ENCODE measurements at places on chromosomes 7 and 10.
A peak's percentile ranks its signal among the peaks of the same experiment; 100 is the strongest.

DNA sequence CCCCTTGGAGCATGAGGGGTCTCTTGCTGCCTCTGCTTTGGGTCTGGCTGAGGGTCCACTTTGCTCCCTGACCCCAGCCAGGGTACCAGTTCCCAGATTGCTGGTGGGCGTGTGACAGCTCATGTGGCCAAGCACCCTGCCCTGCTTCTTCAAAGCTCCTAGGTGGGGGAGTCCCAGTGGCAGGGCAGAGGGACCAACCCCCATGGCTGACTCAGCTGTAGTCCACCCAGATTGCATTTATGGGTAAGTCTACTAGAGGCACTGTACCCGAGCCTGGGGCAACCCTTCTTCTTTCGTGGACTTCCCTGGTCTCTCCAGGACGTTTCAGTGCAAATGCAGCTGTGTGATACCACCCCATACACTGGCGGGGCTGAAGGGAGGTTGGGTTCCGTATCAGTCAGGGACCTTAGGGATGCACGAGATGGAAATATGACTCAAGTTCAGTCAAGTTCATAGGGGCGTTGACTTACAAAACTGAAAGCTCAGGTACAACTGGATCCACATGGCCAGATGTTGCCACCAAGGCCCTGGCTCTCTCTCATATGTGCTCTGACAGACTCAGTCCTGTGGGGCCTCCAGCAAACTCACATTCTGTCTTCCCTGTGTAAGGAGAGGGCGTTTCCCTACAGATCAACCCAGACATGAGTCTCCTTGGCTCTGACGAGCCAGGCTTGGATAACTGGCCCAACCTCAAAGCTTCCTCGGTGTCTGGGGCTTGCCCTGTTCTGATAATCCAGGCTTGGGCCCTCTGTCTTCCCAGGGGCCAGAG is 13.6 kb downstream of the PTPRE start:
- no peak for DNase-seq

GRCh38 chr7:94344826-94345225 is 49.9 kb upstream of the COL1A2 start:
- DNase-seq = no peak

DNA sequence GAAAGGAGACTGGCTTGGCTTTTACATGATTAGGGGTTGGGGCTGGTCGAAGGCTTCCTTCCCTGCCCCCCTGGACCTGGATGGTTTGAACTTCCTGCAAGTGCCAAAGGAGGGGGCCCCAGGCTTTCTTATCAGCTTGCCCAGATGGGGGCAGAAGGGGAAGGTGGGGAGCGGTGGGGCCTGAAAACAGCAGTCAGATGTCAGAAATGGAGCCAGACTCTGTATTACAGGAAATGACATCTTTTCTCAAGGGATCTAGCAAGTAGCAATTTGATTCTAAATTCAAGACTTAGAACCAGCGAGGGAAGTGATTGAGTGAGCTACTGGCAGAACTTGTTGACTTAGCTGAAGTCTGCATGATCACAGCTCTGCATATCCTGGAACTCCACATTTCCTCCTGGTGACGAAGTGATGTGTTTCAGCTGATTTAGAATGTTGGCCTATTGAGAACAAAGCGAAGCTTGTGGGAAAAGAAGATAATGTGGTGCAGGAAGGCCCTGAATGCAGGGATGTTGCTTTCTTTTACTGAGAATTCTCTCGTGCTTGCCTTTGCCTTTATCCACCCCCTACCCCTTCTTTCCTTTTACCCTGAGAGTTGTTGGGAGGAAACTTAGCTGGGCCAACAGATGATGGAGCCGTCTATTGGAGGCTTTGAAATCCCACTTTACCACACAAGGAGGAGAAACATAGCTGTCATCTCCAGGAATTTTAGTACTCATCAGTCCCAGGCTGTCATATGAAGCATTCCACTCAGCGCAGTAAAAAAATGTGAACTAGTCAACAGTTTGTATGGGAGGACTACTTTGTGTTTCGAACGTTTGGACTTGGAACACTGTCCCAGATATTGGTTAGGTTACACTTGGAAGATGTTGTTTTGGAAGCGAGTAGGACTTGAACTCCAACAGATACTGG is 43.2 kb downstream of the CCNY start:
- peak; percentile 32 for DNase-seq

DNA sequence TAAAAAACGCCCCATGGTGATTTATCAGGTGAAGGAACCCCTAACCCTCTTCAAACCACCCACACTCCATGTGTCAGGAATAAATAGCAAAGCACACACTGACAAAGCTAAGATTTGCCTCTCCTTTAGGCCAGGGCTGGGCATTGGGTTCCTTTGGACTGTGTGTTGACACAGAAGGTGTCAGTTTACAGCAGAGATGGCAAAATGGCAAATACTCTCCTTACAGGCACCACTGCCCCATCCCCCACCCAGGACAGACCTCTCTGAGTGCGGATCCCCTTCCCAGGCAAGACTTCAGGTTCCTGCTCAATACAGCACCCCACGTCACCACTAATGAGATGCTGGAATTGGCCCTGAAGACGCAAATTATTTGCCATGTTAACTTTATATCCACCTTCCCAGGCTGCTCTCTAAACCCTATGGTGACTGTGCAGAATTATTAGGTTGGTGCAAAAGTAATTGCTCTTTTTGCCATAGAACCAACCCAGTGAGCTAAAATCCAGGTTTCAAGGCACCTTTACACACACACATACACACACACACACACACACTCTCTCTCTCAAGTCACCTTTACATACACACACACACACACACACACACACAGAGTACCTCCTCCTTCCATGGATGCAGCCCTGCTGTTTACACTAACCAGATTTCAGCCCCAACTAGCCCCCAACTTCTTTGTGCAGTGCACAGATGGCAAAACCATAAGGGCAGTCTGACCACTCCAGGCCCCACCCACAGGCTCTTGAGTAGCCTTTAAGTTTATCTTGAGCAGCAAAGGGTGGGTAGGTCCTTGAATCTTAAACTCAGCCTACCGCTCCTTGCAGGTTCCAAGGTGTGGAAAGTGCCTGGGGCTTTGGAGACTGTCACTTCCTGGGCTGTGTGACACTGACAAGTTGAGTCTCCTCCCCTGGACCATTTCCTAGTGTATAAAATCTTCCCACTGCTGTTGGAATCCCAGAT is 4.0 kb upstream of the ZCCHC24 start:
- DNase-seq = no peak

GRCh38 chr7:41847151-41847550 is 144.3 kb upstream of the INHBA start:
- DNase-seq = no peak

DNA sequence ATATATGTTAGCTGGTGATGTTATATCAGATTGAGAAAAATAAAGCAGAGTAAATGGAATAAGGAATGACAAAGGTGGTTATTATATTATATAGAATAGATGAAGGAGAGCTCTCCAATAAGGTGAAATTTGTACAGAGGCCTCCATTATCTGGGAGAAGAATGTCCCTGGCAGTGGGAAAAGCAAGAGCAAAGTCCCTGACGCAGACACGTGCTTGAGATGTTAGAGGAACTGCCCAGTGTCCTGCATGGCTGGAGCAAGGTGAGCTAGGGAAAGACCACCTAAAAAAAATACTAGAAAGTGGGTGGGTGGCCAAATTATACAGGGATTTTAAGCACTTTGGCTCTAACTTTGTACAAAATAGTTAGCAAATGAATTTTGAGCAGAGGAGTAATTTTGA is 120.7 kb downstream of the MDFIC start:
- no peak for DNase-seq

- DNase-seq = no peak
Observed at GRCh38 chr10:52056291-52056690, 257.8 kb upstream of the DKK1 start.

GRCh38 chr10:29189256-29189655 is 99.6 kb upstream of the LYZL1 start:
- no peak for DNase-seq

DNA sequence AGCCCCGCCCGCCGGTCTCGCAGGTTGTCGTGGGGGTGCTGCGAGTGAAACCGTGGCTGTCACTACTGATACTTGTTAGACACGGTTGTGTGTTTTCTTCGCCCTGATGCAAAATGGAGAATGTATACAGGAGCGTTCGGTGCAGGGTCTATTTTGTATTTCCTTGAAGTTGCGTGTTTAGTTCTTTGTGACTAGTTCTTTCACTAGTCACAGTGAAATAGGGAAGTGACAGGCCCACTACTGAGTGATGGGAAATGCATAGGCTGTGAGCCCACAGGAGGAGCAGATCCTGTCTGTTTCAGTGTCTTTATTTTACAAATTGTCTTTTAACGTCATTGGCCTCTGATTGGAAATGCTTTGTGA is 675 bp downstream of the ABRAXAS2 start:
- no peak for DNase-seq

- DNase-seq = no peak
Observed at GRCh38 chr10:16437540-16437894, 707 bp downstream of the PTER start.

DNA sequence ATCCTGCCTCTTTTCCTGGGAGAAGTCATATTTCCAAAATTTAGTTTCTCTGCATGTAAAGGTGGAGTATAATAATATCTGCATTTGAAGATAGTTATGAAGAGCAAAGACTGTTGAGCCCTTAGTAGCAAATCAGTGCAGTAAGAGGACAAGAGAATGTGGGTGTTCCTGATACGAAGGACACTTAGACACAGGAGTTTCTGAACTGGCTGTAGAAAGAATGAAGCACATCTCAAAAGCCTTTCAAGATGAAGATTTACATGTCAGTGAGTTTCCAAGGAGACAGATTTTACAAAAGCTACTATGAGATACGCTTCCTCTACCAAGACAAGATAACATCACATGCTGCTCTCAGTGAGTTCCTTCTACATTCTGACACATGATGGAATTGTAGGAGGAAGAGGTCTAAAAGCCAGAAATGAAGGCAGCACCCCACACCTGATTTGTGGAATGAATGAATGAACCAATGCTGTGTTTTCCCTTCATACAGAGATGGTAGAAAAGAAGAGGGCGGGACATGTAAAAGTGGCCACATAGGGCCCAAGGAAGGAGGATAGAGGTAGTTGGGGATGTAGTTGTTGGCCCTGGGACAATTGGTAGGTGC is 173.6 kb upstream of the PDE1C start:
- DNase-seq = no peak

DNA sequence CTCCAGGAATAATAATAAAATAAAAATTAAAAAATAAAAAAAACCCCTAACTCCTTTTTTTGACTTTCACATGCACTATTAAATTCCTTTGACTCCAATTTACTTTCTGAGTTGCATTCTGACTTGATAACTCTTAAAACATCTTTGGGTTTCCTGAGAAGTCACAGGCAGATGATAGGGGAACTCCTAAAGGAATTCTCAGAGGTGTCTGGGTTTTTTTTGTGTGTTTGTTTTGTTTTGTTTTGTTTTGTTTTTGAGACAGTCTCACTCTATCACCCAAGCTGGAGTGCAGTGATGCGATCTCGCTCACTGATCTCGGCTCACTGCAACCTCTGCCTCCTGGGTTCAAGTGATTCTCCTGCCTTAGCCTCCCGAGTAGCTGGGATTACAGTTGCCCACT is 52.7 kb upstream of the APBB1IP start:
- DNase-seq = no peak

DNA sequence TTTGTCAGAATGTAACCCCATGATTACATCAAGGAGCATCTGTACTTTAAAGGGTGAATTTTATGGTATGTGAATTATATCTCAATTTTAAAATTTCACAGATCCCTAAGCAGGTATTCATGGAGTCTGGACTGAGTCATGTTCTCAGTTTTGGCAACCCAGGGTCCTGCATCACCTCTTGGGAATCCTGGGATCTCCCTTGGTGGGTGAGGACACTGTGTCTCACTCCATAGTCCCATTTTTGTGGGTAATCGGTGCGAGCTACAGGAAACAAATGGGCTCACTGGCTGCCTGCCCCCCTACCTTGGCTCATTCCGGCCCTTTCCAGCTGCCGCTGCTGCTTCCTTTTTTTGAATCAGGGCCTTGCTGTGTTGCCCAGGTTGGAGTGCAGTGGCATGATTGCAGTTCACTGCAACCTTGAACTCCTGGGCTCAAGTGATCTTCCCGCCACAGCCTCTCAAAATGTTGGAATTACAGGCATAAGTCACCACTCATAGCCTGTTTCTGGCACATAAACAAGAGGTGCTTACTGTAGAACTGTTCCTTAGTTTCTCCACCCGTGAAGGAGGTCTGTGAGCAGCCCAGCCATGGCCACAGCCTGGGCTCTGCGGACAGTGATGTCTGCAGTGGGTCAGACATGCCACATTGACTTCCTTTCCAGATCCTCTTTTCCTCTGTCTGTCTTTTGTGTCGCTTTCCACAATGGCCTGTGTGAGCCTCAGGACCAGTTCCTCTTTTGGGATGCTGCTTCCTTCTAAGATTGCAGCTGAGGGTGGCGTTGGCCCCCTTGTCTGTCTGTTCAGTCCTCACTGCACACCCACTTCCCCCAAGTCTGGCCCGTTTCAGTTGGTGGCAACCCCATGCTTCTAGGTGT is 14.5 kb downstream of the PALD1 start:
- DNase-seq = no peak

- DNase-seq = no peak
Observed at GRCh38 chr7:70594170-70594569, 537.8 kb upstream of the GALNT17 start.

- DNase-seq = no peak
Observed at GRCh38 chr7:86745013-86745745, 101.5 kb downstream of the GRM3 start.

DNA sequence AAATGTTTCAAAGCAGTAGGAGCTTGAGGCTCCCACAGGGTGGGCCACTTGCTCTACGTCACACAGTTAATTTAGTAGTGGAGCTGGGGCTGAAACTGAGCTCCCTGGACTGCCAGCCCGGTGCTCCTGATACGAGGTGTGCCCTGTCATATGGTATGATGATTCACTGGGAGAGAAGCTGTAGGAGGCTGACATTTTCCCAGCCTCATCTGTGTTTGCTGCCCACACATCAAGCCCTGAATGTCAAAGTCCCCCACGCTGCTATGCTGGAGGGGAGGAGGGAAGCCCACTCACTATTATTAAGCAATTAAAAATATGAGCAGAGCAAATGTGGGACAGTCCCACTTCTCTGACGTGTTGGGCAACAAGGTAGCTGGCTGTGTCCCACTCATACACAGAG is 81.2 kb upstream of the SORCS3 start:
- no peak for DNase-seq

DNA sequence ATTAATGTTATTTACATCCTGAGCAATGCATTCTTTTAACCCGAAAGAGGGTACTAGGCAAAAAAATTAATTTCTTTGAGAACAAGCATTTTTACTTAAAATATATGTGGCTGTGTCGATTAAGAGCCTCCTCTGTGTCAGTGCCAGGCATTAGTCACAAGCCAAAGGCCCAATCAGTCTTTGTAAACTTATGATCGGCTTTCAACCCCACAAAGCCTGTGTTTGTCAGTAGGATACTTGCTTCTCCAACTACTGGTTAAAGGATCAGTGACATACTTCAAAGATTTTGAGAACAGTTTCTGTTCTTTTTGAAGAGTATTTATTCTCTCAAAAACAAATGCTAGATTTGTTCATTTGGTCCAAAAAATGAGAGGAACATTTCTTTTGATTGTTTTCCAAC is 159.3 kb downstream of the NRCAM start:
- DNase-seq = no peak

- DNase-seq = peak; percentile 79
Observed at GRCh38 chr7:100132697-100133151, 6.0 kb downstream of the MBLAC1 start.

- no peak for DNase-seq
Observed at GRCh38 chr7:96521068-96521894, 188.4 kb downstream of the SEM1 start.

GRCh38 chr10:1627945-1628344 is 109.4 kb downstream of the ADARB2 start:
- DNase-seq = no peak

All from CD4-positive, alpha-beta T cell treated with Interleukin-17A for 4 hours (primary cell).